DMS153 (cell line): ENCODE measurements at places on chromosomes 7 and 10.

- no peak for DNase-seq
Measured at GRCh38 chr7:96076350-96076707, 245.6 kb downstream of the SLC25A13 start.

- no peak for DNase-seq
Measured at GRCh38 chr7:13822678-13823077, 166.8 kb downstream of the ETV1 start.

GRCh38 chr7:32092346-32092745, 22.1 kb upstream of the PDE1C start:
- no peak for DNase-seq

DNA sequence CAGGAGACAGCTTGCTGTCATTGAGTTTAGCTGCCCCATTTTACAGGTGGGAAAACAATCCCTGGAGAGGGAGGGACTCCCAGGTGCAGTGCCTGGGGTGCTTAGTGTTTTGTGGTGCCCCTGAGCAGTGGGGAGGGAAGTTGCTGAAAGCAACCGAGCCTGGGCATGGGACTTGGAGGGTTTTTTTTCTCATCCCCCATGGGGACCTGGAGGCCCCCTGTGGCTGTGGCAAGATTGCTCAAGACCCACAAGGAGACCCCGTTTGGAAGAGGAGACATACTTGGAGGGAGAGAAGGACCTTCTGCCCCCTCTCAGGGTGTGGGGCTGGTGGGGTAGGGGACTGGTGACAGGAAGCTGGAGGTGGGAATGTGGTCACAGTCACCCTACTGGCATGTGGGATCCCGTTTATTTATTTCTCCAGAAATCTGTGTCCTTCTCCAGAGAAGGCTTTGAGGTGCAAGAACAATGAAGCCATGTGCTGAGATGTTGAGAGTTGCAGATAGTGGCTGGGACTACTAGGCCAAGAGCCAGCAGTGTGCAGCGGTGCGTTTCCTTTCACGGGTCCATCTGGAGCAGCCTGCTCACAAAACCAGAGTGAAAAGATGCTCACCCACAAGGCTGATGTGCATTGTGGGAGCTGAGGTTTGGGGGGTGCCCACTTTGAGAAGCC, 21.5 kb downstream of the ZMIZ1 start:
- no peak for DNase-seq

DNA sequence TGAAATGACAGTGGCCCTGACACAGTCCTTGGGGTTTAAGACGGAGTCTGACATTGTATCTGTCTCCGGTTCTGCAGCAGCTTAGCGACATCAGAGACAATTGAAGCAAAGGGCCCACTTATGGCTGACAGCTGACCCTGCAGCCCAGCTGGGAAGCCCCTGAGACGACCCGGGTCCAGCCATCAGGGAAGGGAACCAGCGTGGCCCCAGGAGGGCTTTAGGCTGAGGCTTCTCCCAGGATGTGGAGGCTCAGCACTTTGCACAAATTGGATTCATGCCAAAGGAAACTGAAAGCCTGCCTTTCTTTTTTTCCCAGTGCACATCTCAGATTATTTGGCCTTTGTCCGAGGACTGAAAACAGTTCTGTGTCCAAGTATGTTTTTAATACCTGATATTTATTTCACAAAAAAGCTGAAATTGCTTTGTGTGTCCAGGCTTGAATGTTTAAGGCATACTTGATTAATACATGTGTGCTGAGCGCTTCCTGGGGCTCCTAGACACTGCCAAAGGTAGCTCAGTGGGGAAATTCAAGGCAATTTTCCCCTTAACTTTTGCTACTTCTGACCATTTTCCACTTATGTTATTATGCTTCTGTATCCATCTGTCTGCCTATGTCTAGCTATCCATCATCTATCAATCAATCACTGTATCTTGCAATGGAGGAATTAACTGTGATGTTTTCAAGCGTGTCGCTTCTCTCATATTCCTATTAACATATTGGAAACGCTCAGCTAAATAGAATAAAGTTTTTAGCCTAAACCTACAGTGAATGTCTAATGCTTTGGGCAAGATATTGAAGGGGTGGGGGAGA, 34.8 kb downstream of the KLF6 start:
- DNase-seq, result no peak
